Stimulated activated CD4-positive, alpha-beta T cell treated with anti-CD3 and anti-CD28 coated beads, Interleukin-1b, Interleukin-23, amount 100 ng/mL, for 1 hour (primary cell): ENCODE measurements at places on chromosomes 4 and X.

DNA sequence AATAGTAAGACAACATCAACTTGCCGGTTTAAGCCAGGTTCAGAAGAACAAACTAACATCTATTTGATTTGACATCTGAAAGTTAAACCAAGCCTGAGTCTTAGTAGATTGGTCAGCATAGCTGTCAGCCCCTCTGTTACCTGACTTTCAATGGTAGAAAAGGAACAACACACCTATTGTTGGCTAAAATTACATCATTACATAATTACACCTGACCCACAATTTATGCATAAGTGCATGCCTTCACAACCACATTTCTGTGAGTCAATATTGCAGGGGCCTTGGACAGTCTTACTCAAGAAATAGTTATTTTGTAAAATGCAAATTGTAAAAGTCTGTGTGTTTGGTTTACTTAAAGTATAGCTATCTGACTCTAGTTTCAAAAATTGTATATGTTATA is 36.2 kb downstream of the EGFL6 start:
- DNase-seq, result no peak

DNA sequence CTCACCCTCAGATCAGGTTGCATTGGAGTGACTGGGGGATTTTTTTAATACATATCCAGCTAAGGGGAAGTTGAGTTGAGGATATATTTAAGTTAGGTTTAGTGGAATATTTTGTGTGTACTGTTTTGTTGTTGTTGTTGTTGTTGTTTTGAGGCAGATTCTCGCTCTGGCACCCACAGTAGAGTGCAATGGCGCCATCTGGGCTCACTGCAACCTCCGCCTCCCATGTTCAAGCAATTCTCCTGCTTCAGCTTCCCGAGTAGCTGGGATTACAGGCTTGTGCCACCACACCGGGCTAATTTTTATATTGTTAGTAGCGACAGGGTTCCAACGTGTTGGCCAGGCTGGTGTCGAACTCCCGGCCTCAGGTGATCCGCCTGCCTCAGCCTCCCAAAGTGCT is 38.6 kb upstream of the ATP6AP2 start:
- no peak for DNase-seq

GRCh38 chr4:79249881-79250503 is 75.9 kb downstream of the NAA11 start:
- DNase-seq, result no peak

GRCh38 chrX:101659601-101660063 is at the start of gene ARMCX2:
TSS of gene ARMCX2 (minus strand) at chrX:101659850. CDS start at chrX:101657588, 2,262 bp downstream.
- DNase-seq, result no peak
